ENCODE measurements at places on chromosomes 12 and 14.

DNA sequence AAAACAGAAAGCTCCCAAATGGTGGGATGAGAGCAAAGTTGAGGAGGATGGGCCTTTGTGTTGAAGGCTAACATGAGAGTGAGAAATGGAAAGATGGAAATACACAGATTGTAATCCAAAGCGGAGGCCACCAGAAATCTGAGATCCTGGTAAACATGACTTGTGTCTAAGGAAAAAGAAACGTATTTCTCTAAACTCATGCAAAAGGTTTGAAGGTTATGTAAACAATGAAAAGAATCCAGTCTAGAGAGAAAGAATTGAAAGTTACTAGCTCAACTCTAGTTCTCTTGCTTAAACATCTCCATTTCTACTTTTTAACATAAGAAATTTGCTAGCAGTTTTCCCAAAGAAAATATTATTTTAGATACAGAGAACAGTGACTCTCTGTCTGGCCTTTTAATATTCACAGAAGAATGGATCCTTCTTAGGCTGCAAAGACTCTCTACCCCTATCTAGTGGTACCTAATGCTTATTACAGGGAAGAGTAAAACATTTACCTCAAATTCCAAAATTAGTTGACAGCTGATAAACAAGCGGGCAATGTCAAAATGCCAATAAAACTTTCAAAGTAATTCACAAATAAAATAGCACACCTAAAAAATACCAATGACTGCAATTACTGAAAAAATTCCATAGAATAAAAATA lies 75.8 kb upstream of the SOX5 start:
- DNase-seq: no peak

DNA sequence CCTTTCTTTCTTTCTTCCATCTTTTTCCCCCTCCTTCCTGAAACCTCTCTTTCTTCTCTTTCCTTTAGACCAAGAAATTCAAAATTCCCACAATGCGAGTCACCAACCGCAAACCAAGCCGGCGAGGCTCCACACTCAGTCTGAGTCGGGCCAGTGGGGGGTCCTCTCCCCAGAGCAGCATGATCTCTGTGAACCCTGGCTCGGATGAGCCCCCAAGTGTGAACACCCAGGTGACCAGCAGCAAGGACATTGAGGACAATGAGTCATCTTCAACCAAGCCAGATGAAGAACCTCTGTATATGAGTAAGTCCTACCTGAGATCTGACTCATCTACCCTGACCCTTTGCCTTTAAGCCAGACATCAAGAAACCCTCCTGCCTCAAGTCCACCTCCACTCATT lies 88.6 kb upstream of the TMEM233 start:
- no peak for DNase-seq

- no peak for DNase-seq
Observed at GRCh38 chr12:1474574-1475153, 119.7 kb downstream of the FBXL14 start.

DNA sequence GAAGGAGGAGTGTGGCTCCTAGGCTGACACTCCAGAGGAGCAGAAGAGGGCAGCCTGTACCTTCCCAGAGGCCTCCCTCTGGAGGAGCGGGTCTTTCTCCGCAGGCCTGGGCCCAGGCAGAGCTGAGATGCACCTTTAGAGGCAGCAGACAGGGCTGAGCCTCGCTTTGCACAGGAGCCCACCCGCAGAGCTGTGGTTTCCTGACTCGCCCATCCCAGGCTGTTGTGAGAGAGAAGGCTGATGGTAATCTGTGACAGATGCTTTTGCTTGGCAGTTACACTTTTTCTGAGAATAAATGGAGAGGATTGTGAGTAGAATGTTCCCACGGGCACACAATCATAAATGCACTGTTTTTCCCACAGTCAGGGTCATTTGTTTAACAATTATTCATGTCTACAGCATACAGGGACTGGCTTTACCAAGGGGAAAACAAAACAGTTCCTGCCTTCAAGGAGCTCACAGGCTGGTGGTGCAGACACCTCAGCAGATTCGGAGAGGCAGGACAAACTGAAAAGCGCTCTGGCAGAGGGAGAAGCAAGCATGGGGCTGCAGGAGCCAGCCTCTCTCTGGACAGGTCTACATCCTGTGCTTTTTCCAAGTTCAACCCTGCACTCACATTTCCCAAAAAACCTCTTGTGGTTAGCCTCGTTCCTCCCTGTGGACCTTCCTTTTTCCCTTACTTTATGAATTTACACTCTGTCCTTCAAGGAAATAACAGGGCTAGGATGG lies 13.9 kb downstream of the EVL start:
- peak; percentile 59 for DNase-seq

GRCh38 chr12:119157528-119157927 lies 21.2 kb upstream of the HSPB8 start:
- no peak for DNase-seq

GRCh38 chr14:26344596-26344995 lies 253.2 kb downstream of the NOVA1 start:
- DNase-seq: no peak

DNA sequence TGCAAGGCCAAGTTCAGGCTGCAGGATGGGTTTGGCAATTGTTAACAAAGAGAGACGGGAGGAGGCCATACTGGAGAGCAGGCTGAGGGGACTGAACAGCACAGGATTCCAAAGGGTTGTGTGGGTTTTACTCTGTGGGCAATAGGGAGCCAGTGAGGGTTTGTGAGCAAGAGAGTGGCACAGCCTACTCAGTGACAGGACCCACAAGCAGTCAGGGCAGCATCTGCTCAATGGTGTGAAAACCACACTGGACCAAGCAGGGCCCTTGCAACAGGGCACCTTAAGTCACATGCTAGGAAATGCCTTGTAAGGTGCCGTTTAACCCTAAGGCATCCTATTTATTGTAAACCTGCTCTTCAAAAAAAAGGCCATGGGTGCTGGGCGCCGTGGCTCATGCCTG lies 22.0 kb downstream of the SYNE3 start:
- DNase-seq: no peak

- DNase-seq: no peak
Observed at GRCh38 chr12:59077575-59078426, 157.5 kb upstream of the LRIG3 start.

- no peak for DNase-seq
Observed at GRCh38 chr12:68971404-68971803, 38.4 kb upstream of the CPM start.

DNA sequence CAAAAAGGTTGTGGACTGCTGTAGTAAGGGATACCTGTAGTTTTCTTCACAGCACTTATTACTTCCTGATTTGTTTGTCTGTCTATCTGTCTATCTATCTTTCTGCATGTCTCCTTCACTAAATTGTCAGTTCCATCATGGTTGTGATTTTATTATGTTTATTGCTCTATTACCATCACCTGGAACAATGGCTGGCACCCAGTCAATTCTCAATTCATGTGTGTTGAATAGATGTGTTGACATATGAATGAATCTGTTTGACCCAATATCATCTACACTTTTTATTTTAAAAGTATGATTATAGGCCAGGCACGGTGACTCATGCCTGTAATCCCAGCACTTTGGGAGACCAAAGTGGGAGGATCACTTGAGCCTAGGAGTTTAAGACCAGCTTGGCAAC lies 224.4 kb downstream of the NUBPL start:
- DNase-seq: no peak

DNA sequence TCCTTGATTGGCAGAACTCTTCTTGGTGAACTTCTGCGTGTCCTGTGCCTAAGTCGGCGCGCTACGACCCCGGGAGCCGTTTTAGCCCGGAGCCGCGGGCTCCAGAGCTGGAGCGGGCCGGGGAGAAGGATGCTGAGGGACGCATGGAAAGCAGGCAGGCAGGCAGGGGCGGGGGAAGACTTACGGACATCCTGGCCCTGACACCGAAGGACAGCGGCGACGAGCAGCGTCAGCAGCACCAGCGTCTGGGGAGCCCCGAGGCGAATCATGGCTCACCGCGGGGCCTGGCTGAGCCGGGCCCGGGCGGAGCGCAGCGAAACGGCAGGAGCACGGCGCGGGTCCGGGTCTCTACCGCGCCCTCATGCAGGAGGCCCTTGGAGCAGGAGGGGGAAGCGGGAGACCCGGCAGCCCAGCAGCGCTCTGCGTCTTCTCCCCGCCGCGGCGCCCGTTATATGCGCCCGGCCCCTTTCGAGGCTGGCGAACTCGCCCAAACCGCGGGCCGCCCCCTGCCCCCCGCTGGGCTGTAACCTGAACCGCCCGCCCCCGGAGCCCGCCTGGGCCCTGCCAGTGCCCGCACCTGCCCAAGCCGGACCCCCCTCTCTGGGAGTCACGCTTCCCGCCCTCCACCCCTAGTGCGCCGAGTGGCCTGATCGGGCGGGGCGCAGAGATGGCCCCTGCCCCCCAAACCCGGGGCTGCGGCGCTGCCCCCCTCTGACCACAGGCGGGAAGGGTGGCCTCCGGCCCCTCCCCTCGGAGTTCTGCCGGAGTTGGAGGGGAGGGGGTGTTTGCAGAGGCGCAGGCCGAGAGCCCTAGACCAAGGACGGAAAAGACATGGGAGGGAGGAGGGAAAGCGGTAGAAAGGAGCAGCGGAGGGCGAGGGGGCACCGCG lies at the start of gene COL2A1:
Gene COL2A1, minus strand, starts transcription at position 424 of the 889 bp plus-strand sequence. Its CDS starts 155 bp downstream, at position 269.
- no peak for DNase-seq

GRCh38 chr12:5571115-5571514 lies 139.2 kb downstream of the NTF3 start:
- no peak for DNase-seq

- DNase-seq: no peak
Observed at GRCh38 chr12:71837356-71837755, 2.2 kb upstream of the TBC1D15 start.

- DNase-seq: no peak
Observed at GRCh38 chr12:44154128-44154527, 318.2 kb downstream of the TMEM117 start.

DNA sequence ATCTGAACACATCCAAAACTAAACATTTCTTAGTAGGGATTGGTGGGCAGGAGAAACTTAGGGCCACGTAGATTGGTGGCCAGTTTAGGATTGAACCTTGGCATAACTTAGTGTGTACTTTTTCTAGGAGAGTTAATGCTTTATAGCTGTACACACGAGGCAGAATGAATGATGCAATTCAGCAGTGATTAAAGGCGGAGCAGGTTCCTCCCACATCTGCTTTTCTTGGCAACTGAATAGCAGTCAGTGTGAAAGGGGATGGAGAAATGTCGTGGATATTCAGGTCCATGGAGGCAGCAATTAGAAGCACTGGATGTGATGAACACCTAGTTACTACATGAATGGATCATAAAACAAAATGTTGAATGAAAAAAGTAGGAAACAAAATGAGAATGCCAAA lies 493.8 kb downstream of the FUT8 start:
- DNase-seq: no peak

- peak; percentile 76 for DNase-seq
Observed at GRCh38 chr12:46209914-46210872, 58.6 kb downstream of the SLC38A1 start.

- no peak for DNase-seq
Observed at GRCh38 chr14:92607702-92608429, 94.3 kb downstream of the RIN3 start.

DNA sequence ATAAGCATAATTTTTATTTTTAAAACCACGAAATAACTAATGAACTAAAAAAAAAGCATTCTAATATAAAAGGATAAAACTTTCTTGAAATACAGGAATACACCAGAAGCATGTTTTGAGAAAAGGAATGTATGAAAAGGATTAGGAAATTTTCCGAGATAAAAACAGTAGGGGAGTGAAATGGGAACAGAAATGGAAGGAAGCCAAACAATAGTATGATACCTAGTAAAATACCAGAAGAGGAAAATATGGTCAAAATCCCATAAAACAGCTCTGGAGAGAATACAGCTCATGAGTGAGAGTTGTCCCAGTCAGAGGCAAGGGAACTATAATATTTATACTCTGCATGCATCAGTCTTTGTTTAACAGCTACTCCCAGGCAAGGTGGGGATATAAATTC lies 1016.2 kb downstream of the SLC6A15 start:
- no peak for DNase-seq

- DNase-seq: no peak
Observed at GRCh38 chr14:78367355-78367754, 197.2 kb downstream of the NRXN3 start.

- no peak for DNase-seq
Observed at GRCh38 chr12:80230068-80230467, 130.7 kb downstream of the OTOGL start.

All from stimulated activated CD4-positive, alpha-beta T cell treated with anti-CD3 and anti-CD28 coated beads, Interleukin-2, amount 100 ng/mL, for 4 hours (primary cell).